ENCODE measurements at places on chromosomes 5 and 9.

DNA sequence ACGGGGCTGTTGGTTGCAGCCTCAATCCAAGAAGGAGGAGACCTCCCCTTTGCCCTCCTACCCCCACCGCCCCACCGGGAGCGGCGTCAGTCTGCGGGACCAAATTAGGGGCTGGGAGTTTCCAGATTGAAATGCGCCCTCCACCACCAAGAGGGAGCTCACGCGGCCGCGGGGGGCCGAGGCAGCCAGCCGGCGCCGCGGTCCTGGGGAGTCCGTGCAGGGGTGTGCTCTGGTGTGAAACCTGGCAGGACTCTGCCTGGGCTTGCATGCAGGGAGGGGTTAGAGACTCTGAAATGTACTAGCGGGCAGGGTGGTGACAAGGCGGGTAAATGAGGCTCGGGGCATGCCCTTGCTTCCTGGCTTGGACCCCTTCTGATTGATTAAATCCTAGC lies 989 bp upstream of the FBN2 start:
- no peak for DNase-seq

GRCh38 chr5:112711436-112711835 lies 26.2 kb upstream of the APC start:
- DNase-seq: no peak

GRCh38 chr9:107086460-107086859 lies 196.6 kb upstream of the RAD23B start:
- DNase-seq: no peak

DNA sequence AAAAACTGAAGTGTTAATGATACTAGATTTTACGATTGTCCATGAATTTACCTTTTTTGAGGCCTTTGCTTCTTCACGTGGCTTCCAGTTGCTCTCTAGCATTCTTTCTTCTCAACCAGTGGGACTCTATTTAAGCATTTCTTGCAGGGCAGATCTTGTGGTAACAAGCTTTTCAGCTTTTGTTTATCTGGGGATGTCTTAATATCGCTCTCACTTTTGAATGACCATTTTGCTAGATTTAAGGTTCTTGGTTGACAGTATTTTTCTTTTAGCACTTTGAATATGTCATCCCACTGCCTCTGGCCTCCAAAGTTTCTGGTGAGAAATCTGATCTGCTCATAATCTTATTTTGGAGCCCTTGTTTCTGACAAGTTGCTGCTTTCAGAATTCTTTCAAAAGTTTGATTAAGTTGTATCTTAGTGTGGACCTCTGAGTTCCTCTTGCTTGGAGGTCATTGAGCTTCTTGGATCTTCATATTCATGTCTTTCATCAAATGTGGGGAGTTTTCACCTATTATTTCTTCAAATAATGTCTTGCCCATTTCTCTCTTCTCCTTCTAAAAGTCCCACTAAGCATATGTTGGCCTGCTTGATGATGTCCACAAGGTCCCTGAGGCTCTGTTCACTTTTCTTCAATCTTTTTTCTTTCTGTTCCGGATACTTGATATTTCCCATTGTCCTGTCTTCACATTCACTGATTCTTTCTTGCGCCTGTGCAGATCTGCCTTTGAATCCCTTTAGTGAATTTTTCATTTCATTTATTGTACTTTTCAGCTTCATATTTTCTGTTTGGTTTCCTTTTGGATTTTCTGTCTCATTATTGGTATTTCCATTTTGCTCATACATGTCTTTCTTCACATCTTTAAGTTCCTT lies 8.8 kb downstream of the EXOC3 start:
- DNase-seq: no peak

DNA sequence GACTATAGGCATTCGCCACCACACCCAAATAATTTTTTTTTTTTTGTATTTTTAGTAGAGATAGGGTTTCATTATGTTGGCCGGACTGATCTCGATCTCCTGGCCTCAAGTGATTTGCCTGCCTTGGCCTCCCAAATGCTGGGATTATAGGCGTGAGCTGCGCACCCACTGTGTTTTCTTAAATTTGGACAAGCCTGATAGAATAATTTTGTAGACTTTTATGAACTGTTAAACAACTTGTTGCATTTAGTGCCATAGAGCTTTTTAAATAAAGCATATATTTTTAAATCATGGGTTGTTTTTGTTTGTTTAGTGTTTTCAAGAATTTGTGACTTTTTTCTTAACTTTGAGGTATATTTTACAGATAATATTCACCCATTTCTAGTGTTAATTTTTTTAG lies 4.8 kb downstream of the PHAX start:
- DNase-seq: no peak

- no peak for DNase-seq
Observed at GRCh38 chr5:93675460-93676450, 65.6 kb downstream of the POU5F2 start.

- DNase-seq: no peak
Observed at GRCh38 chr5:143892908-143893307, 80.9 kb downstream of the HMHB1 start.

DNA sequence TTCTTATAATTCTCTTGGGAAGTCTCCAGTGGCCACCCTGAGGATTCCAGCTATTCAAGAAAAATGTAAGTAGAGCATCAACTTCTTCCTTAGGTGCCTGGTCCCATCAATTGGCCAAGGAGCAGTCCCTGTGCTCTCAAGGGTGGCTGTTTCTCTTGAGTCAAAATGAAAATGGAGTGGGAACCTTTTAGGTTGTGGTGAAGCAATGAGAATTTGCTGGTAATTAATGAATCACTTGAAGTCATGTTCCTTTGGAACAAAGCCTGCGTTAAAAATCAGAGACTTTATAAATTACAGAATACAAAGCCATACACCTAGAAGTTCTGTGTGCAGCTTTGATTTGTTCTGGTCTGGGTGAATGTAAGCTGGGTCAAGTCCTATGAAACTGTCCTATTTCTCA lies 48.9 kb downstream of the IL31RA start:
- DNase-seq: no peak

GRCh38 chr9:34370970-34371880 lies 5.5 kb downstream of the MYORG start:
- no peak for DNase-seq

DNA sequence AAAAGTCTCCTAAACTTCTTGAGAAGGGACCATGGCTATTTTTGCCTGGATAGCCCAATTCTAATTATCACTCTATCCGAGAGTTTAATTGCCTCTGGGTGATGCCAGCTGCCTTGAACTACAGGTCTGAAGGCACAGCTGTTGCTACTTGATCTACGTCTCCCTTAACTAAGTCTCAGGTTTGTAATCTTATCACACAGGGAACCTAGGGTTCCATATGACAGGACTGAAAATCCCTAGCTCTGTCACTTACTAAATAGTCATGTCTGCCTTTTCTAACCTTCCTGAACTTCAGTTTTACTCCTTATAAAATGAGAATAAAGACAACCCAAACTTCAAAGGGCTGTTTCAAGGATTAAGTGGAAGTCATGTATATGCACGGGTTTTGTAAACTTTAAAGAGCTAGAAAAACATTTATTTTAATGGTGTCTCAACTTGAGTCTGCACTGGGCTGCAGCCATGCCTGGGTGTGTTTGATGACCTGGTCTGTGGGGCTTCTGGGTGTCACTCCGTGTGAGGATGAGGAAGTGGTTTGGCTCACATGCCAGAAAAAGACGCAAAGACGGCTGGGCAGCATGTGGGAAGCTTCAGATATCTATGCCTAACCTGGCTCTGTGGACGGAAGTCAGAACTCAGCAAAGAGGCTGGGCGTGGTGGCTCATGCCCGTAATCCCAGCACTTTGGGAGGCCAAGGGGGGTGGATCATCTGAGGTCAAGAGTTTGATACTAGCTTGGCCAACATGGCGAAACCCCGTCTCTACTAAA lies 129.3 kb upstream of the SLC44A1 start:
- DNase-seq: no peak

GRCh38 chr5:56402266-56403220 lies 169.4 kb upstream of the ANKRD55 start:
- no peak for DNase-seq

- DNase-seq: no peak
Observed at GRCh38 chr5:88880201-88880600, 2.8 kb downstream of the MEF2C start.

- no peak for DNase-seq
Observed at GRCh38 chr5:56696900-56697299, 118.4 kb upstream of the MAP3K1 start.

DNA sequence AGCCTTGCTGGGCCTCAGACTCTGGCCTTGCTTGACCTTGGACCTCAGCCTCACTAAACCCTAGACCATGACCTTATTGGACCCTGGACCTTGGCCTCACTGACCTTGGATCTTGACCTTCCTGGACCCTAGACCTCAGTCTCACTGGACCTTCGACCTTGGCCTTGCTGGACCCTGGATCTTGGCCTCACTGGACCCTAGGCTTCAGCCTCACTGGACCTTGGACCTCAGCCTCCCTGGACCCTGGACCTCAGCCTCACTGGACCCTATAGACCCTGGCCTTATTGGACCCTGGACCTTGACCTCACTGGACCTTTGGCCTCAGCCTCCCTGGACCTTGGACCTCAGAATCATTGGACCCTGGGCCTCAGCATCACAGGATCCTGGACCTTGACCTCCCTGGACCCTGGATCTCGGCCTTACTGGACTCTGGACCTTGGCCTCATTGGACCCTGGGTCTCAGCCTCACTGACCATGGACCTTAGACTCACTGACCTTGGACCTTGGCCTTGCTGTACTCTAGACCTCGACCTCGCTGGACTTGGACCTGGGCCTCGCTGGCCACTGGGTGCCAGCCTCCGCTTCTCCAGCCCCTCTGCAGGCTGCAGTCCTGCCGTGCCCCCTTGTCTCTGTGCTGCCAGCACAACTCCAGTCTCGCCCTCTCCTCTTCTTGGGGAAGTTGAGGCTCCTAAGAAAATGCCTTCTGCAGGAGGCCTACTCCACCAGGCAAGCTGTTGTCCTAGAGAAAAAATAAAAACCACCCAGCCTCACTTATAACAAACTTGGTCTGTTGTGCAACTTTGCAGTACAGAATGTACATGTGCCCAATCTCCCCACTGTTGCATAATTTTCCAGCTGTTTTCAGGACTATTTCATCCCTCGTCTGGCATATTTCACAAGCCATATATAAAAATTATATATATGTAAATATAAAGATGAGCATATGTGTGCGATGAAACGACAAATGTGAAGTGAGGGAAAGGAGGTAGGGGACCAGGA lies 11.0 kb upstream of the ADAMTS2 start:
- no peak for DNase-seq

- no peak for DNase-seq
Observed at GRCh38 chr5:38500573-38501260, 55.7 kb downstream of the LIFR start.

GRCh38 chr9:125878164-125878631 lies 131.0 kb downstream of the PBX3 start:
- no peak for DNase-seq

GRCh38 chr5:139664086-139664693 lies 16.0 kb downstream of the CXXC5 start:
- no peak for DNase-seq

- DNase-seq: no peak
Observed at GRCh38 chr5:139285651-139286392, 7.7 kb upstream of the MATR3 start.

DNA sequence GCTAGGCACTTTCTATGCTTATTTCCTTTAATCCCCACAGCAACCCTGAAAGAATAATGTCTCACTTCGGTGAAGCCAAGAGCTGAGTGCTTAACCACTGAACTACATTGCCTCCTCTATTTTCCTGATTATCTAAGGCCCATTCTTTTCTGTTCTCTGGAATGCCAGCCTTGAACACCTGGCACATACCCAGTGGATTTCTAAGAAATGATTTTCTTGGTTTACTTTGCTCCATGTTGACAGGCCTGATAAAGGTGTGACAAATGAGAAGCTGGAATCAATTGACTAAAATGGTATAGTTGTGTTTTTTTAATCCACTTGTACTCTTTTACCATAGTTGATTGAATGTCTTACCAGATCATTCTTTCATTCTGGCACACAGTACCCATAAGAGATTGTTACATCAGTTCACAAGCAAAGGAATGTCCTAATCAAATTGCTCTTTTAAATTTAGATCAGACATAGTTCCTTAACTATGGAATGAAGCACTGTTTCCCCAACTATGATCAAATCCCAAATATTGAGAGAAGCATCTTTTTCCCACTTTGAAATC lies 9.0 kb upstream of the ENC1 start:
- no peak for DNase-seq

DNA sequence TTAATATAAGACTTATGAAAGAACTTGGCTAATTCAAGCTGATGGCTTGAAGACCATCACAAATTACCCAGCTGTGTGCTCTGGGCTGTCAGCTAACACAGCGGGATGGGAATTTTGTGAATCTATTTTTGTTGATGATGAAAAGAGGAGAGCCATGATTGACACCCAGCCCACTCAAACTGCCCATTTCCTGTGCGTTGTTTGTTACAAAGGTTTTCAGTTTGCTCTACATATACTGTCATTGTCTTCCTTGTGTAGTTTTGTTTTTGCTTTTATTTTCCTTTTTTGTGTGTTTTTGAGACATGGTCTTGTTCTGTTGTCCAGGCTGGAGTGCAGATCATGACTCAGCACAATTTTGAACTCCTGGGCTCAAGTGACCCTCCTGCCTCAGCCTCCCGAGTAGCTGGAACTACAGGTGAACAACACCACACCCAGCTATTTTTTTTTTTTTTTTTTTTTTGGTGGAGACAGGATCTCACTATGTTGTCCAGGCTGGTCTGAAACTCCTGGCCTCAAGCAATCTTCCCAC lies 400.3 kb downstream of the ICE1 start:
- DNase-seq: no peak

GRCh38 chr5:168651648-168652047 lies 72.5 kb upstream of the PANK3 start:
- DNase-seq: no peak

- DNase-seq: no peak
Observed at GRCh38 chr5:1732945-1733344, 66.7 kb downstream of the MRPL36 start.

DNA sequence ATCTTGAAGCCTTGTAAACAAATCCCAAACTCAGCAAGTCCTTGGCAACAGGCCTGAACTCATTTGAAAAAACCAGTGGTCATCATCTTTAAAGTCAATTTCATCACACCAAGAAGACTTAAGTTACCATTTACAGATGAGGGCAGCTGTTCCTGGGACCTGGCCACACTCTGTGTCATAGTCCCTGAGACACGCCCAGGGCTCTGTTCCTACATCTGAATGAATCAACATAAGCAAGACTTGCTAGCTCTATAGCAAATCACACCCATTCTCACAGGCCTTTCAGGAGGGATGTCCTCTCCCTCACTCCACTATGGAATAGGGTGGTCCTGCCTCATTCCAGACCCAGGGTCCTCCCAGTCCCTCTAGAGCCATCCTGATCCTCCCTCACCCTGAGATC lies 142.8 kb downstream of the NSG2 start:
- no peak for DNase-seq

DNA sequence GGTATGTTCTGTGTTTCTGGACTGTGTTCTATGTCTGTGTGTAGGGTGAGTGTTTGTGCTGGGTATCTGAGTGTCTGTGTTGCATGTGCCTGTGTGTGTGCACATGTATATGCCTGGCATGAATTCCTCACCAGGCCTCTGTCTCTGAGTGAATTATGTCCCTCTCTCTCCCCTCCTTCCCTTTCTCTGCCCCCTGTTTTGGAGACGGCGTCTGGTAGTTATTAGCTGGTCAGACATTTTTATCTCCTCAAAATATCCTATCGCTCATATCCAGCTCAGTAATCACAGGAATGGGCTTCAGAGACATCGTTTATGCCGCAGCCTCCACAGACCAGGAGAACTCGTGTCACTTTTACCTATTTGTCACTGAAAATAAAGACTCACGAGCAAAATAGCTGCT lies 483.2 kb upstream of the BRINP1 start:
- DNase-seq: no peak

Measured in stimulated activated CD4-positive, alpha-beta T cell treated with anti-CD3 and anti-CD28 coated beads, Interleukin-4, amount 100 ng/mL, for 4 hours (primary cell).